ENCODE measurements at places on chromosomes 12 and 14.

DNA sequence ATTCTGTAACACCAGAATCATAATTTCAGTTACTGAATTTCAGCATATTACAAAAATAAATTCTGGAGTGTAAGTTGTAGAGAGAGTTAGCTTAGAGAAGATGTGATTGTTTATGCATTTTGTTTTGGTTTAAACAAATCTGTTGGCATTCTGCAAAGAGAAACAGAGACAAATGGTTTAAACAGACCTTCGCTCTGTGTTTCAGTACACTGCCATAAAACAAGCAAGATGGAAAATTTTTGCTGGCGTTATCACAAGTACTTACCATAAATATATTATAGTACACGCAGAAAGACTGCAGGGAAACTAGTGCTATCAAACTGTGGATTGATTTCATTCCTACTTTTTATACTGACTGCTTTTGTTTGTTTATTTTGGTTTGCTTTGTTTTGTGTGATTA lies 850.3 kb upstream of the FOXG1 start:
- DNase-seq: no peak

DNA sequence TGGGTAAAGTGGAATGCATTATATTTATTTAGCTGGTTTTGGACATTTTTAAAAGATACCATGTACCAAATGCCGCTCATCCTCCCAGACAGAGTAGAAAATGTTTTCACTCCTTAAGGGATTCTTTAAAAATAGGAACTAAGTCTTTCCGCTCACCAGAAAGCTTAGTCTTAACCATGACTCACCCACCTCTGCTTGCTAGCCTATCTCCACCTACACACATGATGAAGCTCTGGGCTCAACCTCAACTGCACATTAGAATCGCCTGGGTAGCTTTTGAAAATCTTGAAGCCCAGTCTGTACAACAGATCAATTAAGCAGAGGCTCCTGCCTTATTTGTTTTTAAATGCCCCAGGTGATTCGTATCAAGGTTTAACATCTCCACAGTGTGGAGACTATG lies 260.5 kb downstream of the NEDD1 start:
- DNase-seq: no peak

DNA sequence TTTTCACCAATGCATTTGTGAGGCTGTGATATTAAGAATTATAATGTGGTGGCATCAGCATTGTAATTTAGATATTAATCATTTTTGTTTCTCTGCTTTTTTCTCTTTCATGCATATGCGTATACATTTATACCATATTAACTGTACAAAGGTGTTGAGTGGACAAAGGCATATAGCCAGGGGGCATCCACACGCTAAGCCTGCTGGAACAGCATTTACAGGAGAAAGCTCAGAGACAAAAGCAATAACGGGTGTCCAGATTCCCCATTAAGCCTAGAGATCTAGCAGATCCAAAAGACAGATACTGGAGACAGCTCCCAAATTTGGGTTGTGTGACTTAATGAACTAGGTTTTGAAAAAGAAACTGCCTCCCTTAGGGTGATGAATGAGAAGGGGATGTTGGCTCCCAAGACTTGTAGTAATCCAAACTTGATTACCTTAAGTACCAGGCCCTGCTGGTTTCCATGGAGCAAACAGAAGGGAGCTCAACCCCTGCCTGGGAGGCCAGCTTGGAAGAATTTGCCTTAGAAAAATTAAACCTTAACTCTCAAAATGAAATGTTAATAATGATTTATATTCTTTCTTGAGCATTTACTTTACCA lies 181.9 kb downstream of the SLC6A15 start:
- no peak for DNase-seq

DNA sequence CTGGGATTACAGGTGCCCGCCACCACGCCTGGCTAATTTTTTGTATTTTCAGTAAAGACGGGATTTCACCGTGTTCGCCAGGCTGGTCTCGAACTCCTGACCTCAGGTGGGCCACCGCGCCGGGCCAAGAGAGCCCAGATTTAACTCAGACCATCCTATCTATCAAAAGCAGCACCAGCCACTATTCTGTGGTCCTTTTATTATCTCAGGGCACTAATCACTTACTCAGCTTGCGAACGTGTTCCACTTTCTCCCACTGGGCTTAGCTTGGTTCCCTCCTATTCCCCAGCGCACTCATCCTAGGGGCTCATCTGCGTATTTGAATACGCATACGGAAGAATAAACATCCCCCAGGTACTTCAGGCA lies 16.2 kb upstream of the AACS start:
- DNase-seq: no peak

GRCh38 chr14:55684956-55685584 lies 105.1 kb downstream of the KTN1 start:
- DNase-seq: no peak

DNA sequence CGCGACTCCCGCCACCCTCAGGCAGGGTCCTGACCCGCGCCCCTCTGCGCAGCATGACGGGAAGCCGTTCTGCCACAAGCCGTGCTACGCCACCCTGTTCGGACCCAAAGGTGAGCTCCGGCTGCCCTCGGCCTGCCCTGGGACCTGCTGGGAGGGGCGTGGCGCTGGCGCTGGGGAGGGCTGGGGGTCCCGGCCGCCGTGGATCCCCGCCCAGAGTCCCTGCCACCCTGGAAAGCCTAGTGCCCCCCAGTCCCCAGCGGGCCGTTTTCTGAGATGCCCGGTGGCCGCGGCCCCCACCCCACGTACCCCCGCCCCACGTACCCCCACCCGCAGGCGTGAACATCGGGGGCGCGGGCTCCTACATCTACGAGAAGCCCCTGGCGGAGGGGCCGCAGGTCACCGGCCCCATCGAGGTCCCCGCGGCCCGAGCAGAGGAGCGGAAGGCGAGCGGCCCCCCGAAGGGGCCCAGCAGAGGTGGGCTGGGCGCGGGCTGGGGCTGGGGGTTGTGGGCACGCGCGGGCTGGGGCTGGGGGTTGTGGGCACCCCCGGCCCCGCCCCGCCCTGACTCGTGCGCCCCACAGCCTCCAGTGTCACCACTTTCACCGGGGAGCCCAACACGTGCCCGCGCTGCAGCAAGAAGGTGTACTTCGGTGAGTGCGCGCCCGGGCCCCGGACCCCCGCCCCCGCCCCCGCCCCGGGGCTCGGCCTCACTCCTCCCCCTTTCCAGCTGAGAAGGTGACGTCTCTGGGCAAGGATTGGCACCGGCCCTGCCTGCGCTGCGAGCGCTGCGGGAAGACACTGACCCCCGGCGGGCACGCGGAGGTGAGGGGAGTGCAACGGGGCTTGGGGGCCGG lies 4.0 kb downstream of the CRIP2 start:
- DNase-seq: no peak

GRCh38 chr12:26678697-26679660 lies 154.0 kb downstream of the ITPR2 start:
- no peak for DNase-seq

GRCh38 chr12:57012600-57013465 lies 3.5 kb downstream of the TAC3 start:
- no peak for DNase-seq

- DNase-seq: no peak
Observed at GRCh38 chr14:70881549-70882177, 25.6 kb upstream of the PCNX1 start.

DNA sequence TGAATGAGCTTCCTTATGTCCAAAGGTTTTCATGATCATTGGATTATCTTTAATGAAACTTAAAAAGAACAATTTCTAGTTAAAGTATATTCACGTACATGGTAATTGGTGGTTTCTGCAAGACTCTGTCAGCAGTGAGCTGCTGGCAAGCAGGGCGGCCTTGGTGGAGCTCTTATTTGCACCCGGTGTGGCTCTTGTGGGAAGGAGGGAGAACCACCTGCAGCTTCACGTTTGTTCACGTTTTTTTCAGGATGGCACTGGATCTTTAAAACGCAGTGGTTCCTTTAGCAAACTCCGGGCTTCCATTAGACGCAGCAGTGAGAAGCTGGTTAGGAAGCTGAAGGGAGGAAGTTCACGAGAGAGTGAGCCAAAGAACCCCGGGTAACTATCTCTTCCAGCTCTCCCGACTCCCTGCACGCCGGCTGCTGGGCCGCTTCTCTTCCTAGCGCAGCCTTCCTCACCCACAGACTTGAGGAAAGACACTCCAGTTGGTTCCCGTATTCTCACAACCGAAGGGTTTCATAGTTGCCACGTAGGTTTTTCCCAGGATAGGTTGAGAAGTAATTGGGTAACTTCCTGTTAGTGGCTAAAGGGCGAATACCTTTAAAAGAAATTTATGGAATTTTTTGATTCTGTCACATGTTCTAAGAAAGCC lies 28.3 kb downstream of the XRCC3 start:
- DNase-seq: no peak

GRCh38 chr12:62468935-62469334 lies 2.3 kb downstream of the MON2 start:
- no peak for DNase-seq

DNA sequence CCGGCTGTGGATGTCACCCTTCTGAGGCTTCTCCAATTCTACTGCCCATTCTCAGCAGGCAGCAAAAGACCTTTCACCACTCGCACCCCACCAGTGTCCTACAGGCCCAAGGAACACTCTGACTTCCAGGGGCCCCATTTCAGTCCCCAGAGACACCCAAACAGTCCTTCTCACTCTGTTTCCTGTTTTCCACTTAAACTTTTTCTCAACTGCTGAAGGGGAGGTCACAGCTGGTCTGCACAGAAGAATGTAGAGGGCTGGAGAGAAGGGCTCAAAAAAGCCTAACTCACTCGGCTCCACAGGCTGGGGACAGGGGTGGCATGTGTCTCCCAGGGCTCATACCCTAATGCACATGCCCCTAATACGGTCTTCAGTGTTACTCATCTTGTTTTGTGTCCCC lies 4.2 kb upstream of the DTX1 start:
- DNase-seq: no peak

DNA sequence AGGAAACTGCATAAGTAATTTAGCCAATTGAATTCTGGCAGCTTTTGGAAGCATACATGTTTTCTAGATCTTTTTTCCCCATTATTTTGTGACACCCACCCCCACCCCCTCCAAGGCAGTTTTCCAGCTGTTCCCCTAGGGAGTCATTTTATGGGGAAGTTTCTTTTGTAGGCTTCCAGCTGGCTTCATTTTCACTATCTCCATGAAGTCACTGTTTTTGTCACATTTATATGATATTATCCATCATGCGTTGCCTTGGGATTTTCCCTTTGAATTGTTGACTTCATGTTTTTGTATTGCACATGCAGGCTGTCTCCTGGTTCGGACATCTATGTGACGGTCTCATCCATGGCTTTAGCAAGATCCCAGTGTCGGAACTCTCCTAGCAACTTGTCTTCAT lies 233.6 kb upstream of the RGS6 start:
- DNase-seq: no peak

All from anterior cingulate cortex (tissue), 58 donors.